ENCODE measurements at places on chromosomes 6 and 20.

GRCh38 chr20:32114305-32114960 lies 4.9 kb downstream of the TM9SF4 start:
- no peak for DNase-seq

DNA sequence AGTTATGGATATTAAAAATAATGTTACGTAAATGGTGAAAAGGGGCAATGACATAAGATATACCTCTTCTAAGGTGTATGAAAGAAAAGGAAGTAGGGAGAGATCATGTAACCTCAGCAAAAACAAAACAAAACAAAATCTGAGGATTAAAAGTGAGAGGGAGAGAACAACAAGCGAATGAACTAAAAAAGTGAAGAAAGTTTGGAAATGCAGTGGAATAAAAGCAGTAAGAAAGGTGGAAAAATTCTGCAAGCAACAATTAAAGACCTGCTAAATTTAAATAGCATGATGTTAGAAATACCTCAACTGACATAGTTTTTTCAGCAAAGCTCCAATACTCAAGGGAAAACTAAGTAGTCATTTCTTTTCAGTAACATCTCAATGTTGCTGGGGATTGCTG lies 48.0 kb downstream of the PHIP start:
- DNase-seq = no peak

DNA sequence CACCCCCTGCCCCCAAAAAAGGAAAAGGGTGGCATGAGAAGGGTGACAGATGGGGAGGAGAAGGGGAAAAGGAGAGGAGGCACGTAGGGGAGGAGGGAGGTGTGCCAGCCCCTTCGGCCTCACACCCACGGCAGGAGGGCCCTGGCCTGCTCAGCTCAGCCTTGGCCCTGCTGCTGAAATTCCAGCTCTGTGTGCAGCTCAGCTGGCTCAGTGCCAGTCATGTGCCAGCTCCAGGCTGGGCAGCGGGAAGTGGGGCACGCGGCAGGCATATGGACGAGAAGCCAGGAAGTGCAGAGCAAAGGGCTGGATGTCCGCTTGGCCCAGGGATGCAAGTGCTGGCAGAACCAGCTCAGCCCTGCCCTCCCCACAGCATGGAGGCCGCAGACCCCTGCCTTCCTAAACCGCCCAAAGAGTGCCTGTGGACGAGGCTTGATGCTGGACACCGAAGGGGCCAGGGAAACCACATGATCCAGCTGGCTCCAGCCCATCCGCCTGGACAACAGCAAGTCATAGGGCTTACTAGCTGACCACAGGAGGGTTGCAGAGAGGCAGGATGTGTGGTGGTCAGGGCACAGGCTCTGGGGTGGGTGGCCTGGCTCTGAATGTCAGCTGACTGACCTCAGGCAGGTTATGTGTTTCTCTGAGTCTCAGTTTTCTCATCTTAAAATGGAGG lies 60.2 kb downstream of the NOL4L start:
- no peak for DNase-seq

GRCh38 chr20:56759741-56760278 lies 130.7 kb downstream of the TFAP2C start:
- DNase-seq = no peak

DNA sequence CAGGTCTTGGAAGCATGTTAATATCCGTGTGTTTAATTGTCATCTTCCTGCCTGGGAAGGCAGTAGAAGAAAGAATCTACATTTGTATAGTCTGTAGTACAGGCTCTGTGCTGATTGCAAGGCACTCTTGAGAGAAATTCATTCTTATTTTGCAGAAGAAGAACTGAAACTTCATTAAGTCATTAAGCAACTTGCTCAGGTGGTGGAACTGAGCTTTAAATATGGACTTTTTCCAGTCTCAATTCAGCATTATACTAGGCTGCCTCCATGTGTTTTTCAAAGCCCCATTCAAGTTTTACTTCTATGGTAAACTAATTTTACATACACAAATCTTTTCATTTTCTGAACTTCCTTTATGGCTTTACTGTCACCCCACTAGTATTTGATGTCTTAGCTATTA lies 18.7 kb downstream of the ZNF451 start:
- DNase-seq = no peak

DNA sequence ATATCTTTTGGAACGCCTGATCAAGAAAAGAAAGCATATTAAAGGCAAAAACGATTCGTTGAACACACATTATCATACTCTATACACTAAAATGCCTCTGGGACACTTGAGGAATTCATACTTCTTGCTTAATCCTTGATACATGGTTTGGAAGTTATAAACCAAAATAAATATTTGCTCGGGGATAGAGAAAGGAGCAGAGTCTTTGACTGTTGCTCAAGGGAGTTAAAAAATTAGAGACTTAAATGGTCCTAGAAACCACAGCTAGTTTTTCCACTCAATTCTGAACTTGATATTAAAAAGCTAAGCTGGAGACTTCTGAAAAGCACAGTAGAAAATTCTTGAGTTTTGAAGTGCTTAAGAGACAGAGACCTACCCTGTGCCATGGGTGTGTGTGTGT lies 98.9 kb downstream of the BCKDHB start:
- no peak for DNase-seq

DNA sequence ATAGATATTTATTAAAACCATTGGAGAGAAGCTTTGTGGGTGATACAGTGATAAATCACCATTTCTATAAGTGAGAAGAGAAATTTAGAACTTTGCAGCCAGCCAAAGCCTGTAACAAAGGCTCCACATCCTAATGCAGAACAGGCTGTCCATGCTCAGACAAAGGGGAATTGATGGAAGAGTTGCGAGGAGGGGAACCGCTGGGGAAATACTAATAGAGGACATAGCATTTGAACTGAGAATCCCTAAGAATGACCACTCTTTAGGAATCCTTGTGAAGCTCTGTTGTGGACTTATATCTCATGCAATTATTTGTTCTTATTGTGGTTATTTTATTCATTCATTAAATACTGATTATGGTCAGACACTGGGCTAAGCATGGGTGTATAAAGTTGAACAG lies 167.8 kb downstream of the PHF3 start:
- no peak for DNase-seq

DNA sequence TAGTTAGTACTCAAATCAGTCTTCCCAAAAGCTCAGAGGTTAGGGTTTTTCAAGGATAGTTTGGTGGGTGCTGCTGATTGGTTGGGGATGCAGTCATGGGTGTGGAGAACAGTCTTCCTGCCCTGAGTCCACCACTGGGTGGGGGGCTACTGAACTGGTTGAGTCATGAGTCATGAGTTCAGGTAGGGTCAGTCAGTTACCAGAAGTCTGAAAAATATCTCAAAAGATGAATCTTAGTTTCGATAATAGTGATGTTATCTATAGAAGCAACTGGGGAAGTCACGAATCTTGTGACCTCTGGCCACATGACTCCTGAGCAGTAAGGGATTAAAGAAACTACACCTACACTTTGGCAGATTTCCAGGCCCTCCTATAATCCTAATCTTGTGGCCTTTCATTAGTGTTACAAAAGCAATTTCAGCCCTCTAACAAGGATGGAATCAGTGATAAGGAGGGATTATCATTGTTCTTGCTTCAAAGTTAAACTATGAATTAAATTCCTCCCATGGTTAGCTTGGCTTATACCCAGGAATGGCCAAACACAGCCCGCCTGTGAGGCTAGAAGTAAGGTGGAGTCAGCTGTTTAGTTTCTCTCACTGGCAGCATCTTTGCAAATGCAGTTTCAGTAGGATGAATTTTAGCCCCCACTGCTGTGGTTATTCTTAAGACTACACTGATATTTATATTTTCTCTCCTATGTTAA lies 33.3 kb upstream of the NKAIN2 start:
- no peak for DNase-seq

GRCh38 chr20:37379967-37380828 lies 34.3 kb downstream of the SRC start:
- DNase-seq = no peak

DNA sequence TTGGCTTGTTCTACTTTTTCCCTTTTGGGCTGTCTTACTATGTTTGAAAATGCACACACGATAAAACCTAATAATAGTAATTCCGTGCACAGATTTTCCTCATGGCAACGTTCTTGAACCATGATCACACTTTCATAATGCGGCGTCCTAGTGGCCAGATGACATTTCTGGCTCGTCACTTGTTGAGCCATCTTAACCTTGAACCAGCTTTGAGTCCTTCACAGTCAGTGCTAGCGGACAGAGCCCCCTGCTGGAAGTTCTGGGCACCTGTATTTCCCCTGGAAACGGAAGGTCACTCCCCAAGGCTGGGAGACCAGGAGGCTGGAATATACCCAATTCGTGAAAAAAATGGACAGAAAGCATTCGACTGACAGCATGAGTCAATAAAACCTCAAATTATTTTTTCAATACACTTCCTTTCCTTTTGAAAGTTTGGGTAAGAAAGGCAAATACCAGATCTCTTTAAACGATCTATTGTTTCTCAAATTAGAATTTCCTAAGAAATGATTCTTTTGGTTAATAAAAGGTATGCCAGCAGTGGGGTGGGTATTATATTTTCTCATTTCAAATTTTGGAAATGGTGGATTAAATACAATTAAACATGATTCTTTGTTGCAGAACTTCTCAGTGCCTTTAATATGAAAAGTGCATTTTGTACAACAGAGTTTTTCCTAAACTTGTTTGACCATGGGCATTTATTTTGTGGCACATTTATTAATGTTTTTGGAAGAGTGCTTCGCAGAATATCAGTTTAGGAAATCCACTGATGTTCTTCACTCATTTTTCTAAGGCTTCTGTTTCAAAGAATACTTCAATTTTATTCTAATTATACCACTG lies 542.3 kb downstream of the QKI start:
- peak; percentile 79 for DNase-seq

DNA sequence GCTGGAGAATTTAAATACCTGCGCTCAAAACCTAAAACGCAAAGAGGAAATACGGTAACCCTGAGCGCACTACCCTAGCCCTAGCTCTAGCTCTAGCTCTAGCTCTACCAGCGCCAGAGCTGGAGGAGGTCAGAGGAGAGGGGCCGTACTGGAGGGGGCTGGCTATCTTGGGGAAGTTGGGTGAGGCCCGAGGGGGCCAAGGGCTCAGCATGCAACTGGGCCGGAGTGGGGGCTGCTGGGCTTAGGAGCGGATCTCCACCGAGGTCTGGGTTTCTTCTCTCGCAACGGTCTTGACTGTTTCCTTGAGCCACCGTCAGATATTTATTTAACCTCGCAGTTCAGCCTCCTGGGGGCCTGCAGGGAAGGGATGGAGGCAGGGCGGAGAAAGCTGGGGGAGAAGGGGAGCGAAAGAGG lies 91.0 kb downstream of the NCR2 start:
- DNase-seq = no peak

DNA sequence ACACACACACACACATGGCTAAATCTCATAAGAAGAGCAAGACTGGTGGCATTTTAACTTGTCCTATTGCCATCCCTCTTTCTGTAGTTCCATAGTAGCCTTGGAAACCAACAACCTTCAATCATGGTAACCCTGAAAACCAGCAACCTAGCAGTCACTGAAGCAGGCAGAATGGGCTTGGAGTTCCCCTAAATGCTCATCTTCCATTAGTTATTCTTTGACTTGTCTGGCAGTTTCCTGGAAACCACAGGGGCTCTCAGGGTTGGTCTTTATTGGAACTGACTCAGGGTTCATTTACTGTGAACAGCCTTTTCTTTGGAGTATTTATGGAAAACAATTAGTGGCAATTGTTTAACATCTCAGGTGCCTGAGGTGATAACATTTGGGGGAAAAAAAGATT lies 19.4 kb upstream of the BRPF3 start:
- DNase-seq = no peak

DNA sequence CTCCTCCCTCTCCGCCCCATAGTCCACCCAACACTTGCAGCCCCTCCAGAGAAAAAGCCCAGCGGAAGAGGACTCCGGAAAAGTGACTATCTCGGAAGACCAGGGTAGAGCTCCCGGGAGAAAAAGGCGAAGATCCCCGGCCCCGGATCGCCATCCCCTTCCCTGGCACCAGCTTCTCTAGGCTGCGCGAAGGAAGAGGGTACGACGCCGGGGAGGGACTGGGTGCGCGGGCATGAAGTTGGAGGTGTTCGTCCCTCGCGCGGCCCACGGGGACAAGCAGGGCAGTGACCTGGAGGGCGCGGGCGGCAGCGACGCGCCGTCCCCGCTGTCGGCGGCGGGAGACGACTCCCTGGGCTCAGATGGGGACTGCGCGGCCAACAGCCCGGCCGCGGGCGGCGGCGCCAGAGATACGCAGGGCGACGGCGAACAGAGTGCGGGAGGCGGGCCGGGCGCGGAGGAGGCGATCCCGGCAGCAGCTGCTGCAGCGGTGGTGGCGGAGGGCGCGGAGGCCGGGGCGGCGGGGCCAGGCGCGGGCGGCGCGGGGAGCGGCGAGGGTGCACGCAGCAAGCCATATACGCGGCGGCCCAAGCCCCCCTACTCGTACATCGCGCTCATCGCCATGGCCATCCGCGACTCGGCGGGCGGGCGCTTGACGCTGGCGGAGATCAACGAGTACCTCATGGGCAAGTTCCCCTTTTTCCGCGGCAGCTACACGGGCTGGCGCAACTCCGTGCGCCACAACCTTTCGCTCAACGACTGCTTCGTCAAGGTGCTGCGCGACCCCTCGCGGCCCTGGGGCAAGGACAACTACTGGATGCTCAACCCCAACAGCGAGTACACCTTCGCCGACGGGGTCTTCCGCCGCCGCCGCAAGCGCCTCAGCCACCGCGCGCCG lies 822 bp downstream of the FOXQ1 start:
- DNase-seq = no peak

GRCh38 chr6:108559884-108560462 lies 744 bp upstream of the FOXO3 start:
- DNase-seq = no peak

- DNase-seq = no peak
These were observed 48.1 kb upstream of the NAA20 start for GRCh38 chr20:19969106-19969505.

DNA sequence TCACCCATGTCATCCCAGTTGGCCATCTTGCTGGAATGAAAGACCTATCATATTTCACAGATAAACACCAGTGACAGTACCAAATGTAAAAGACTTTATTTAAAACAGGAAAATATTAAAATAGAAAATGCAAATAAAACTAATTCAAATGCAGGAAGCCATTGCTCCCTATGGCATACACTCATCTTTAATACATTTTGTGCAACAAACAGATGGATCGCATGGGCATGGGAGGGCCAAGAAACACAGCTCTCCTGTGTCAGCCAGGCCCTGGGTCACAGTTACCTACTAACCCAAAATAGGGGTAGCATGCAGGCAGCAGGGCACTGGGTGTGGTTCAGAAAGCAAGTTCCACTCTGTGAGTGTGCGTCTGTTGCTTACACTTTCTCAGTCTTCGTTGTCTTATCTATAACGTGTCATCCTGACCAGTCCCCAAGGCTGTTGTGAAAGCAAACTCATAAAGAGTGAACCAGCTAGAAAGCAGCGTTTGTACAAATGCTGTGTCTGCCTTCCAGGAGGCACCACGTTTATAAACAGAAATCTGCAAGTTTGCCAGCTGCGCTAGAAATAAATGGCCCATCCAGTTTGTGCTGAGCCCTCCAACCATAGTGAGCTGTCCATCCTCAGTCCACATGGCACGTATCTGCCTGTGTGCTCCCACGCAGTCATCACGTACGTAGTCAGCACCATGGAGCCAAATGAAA lies 180.5 kb downstream of the SYNDIG1 start:
- DNase-seq = peak; percentile 21

DNA sequence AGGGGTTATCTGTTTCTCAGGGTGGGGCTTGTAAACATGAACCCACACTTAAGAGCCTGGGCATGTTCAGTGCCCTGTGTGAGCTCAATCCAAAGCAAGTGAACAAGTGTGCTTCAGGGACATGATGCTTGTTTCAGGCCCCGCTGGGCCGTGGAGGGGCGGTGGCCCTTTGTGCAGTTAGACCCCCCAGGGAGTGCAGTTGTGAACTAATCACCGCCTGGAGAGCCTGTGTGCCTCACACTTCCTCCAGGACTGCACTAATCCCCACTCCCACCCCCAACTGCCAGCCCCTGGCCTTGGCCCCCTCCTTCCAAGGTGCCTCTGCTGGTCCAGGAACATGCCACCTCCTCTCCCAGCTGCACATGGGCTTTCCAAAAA lies 58.1 kb downstream of the RREB1 start:
- DNase-seq = no peak
